ENCODE measurements at places on chromosomes 5 and 9.
A peak's percentile ranks its signal among the peaks of the same experiment; 100 is the strongest.

- DNase-seq = no peak
Observed at GRCh38 chr5:160643616-160644240, 208.3 kb downstream of the ATP10B start.

DNA sequence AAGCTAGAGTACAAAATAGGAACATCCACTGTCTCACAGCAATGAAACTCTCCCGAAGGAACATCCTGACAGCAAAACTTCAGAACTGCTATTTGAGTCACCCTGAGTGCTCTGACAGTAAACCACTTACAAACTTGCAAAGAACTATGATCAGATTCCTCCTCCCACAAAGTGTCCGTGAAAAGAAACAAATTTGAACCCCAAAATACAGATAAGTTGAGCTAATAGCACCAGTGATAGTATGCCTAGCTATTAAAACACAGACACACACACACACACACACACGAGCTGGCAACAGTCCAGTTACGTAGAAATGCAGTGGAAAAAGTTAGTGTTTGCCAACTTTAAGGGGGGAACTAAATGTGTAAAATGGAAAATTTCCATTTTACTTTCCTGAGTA, 3.1 kb upstream of the GLIS3 start:
- no peak for DNase-seq

DNA sequence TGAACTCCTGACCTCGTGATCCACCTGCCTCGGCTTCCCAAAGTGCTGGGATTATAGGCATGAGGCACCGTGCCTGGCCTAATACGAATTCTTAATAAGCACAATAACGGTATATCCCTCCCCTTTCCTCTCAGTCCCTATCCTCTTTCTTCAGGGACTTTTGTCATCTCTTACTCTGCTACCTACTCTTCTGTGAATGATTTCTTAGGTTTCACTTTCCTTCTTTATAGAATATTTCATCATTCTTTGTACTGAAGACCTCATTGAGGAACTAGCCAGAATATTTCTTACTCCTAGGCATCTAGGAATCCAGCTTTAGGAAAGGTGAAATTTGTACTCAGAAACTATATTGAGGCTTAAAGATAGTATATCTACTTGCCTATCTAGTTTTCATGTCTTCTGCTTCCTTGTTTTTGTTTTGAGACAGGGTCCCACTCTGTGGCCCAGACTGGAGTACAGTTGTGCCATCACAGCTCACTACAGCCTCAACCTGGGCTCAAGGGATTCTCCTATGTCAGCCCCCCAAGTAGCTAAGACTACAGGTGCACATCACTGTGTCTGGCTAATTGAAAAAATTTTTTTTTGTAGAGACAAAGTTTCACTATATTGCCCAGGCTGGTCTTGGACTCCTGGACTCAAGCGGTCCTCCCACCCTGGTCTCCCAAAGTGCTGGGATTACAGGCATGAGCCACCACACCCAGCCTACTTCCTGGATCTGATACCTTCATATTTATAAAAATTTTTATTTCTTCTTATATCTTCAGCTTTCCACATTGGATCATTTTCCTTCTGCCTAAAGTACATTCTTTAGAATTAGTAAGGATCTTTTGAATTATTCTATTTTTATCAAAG, 69.7 kb downstream of the GPBP1 start:
- DNase-seq = no peak

DNA sequence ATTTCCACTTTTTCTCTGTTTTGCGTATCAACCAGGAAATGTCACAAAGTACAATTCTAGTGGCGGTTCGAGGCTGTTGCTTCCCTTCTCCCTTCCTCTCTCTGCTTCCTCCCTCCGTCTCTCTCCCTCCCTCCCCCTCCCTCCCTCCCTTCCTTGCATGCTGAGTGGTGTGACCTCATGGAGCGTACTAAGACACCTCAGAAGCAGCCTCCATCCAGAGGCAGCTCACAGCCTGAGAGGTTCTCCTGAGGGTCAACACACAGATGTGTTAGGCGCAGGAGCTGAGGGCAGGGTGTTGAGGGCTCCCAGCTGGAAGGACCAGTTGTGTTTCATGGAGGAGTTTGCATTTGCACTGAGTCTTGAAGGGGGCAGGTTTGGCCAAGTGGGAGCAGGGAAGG, 57.7 kb downstream of the COL5A1 start:
- no peak for DNase-seq

DNA sequence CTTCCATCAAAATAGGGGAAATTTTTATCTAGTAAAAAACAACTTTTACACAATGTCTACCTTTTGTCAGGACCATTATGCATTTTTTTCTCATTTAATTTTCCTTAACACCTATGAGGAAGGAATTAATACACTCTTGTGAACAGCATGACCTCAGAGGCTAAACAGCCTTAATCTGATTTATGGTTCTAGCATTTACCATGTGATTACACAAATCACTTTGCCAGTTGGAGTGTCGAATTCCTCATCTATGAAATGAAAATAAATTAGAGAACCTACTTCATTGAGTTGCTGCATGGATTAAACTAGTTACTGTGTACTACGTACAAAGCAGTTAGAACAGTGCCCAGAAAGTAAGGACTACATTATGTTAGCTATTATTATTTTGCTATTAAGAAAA, 187.7 kb upstream of the MPDZ start:
- DNase-seq = no peak

DNA sequence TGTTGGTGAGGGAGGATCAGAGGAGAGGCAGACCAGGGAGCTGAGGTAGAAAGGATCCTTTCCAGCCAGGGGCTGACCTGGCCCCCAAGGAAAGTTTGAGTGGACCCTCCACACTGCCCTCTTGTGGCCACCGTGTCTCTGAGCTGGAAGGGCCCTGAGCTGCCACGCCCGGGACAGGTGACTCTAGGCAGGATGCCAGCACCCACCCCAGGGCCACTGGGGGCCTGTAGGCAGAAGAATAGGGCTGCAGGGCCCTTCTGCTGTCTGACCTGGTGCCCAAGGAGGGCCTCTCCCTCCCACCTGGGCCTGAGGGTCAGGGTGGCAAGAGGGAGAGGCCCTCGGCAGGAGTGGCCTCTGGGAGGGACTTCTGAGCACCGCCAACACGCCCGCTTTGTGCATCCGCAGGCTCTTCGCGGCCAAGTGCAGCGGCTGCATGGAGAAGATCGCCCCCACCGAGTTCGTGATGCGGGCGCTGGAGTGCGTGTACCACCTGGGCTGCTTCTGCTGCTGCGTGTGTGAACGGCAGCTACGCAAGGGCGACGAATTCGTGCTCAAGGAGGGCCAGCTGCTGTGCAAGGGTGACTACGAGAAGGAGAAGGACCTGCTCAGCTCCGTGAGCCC, 76.8 kb downstream of the LMX1B start:
- DNase-seq = peak; percentile 26

DNA sequence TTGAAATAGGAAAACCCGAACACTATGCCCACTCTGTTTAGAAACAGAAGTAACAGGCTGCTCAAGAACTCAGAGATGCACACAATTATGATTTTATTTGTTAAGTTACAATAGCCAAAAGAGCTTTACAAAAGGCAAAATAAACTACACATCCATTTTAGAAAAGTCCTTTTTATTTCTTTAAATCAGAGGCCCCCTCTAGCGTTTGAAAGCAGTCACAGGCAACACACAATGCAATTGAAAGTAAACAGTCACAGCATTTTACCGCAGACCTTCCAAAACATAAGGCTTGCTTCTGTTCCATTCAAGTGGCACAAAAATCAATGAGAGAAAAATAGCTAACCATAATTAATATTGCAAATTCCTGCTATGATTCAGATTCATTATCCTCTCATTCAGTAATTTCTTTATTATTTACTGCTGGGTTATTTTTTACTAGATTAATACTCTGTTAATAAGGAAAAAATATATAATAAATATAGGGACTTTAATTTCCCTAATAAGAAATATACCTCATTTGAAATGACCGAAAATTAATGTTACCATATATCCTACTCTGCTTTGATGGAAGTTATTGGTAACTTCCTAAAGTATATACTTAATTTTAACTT, 78.3 kb downstream of the CEP120 start:
- DNase-seq = peak; percentile 29

DNA sequence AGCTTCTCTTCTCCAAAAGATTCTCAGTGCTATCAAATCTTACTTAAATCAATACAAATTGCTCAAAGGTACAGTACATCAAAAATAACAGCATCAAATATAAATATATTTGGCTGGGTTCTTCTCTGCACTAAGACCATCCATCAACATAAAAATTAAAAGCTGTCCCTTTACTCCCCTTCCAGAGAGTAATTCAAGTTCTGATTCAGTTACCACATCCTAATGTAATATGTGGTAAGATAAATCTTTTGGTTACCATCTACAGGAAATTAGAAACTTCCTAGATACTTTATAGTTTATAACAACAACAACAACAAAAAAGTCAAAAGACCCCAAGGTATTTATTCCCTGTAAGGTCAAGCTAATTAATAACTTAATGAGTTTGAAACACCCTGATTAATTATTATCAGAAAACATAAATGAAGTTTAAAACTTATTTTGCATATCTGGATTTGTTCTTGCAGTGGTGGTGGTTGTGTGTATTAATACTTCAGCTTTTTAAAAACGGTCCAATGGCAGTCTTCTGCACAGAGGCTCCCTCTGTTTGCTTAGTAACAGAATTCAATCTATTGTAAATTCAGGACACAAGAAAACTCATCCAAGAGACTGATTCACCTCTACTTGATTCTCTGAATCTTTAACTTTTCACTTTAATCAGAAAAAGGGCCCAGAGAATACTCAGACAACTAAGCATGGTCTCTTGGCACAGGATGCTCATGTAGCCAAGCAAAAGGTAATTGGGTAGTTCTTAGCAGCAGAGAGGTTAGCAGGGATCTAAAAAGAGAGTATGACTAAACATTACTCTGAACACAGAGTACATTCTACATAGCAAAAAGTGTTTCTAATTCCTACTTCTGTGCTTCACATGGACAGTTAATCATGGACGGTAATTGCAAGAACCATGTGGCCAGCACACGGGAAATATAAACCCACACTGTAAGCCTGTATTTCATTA, 20.1 kb downstream of the DIAPH1 start:
- no peak for DNase-seq

DNA sequence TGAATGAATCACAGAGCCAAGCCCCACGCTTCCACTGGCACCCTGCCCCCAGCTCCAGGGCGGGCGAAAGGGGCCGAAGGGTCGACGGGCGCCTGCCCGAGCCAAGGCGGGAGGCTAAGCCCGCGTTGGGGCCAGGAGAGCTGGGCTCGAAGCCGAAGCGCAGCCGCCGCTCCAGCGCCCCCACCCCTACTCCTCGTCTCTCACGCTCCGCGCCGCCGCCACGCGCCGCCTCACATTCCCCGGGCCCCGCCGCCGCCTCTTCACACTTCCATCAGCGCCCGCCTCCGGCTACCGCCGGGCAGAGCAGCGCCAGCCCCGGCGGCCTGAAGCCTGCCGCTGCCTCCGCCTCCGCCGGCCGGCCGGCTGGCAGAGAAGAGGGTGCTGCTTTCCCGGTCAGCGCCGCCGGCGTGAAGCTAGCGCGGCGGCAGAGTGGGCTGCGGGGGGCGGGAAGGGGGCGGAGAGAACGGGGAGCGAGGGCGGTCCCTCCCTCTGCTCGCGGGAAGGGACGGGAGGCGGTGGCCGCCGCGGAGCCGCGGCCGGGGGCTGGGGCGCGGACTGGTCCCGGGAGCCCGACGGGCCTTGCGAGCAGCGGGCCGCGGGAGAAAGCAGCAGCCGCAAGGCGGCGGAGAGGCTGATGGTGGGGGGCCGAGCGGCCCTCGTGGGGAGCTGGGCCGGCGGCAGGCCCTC, at the start of gene HOMER1:
HOMER1 (minus strand) TSS at position 431 of the 687 bp plus-strand sequence. CDS start 1,360 bp downstream, outside the sequence.
- DNase-seq = peak; percentile 46

DNA sequence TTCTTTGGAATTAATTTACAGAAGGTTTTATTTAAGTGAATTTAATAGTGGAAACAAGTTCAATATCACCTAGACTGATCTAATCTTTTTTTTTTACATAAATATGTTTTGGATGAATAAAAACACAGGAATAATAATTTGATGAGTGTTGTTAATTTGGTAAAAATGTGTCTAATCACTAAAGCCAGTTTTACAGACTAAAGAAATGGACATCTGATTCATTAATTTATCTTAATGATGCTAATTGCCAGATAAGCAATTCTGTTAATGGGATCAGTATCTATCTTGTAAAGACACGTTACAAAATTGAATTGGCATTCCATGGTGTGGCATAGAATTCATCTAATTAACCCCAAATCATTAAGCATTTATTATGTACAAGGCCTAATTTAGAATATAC, 743.3 kb upstream of the CDH6 start:
- no peak for DNase-seq

GRCh38 chr5:65356274-65356673, 125.4 kb downstream of the ADAMTS6 start:
- no peak for DNase-seq

DNA sequence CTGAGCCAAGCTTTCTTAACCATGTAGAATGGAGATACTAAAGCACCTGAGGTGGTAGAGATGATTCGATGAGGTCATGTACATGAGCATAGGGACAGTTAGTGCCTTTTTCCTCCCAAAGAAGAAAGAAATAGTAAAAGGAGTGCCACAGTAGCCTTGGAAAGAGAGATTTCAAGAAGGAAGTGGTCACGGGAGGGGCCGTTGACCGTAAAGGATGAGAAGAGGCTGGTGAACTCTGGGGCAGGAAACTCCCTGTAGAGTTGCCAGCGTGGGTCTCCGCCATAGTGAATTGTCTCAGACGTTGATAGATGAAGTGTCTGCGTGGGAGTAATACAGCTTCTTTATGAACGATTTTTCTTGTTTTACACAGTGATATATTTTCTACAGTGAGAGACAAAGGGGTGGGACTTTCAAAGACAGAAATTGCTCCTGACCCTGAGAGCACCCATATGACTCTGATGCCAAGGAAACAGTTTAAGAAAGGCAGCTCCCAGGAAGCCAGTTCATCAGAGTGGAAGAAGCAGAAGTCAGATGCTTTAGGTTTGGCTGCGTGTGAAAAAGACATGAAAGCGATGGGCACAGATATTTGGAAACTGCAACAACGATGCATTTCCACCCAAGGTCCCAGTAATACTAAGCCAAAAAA, 41.3 kb downstream of the UGCG start:
- no peak for DNase-seq

DNA sequence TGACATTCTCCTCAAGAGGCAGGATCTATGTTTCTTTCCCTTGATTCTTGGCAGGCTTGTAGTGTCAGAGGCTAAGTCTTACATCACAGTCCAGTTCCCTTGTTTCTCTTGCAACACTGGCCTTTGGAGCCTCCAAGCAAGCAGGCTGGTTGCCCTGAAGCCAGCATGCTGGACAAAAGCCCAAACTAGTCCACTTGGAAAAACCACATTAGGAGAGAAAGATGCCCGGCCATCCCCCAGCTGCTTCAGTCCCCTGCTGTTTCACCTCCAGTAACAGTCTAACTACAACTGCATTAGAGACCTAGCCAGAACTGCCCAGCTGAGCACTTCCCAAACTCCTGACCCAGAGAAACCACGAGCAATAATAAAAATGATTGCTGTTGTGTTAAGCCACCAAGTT, 87.6 kb downstream of the ADAMTS6 start:
- DNase-seq = no peak

Data from hematopoietic multipotent progenitor cell treated with erythropoietin and hydrocortisone succinate and interleukin-3 and kit ligand, for 8 days (in vitro differentiated cells).